IMR-90 (cell line): ENCODE measurements at places on chromosomes 7 and 10. TPM values are rescaled to one million over a fixed set of nuclear protein-coding genes. Genes with fewer than 3 reads are reported as not detected.

Gene OR2A1
- not detected in 2 replicates for total RNA-seq

DNA sequence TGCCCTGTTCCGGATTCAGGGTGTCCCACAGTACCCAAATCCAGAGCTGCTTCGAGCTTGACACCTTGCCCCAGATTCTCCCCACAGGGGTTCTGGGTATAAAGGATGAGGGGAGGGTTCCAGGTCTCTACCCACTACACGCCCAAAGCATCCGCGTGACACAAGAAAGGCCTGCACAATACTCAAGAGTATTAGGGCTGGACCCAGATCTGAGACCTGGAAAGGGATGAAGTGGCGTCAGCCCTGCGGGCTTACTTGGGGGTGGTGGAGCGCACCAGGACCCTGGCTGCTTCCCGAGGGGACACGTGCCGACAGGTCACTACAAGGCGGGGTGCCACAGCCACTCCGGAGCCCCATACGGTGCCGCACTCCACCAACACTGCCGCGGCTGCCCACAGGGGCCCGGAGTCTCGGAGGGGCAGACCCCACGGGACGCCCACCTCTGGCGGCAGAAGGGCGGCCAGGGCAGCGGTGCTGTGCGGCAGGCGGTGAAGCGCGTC is 1.3 kb downstream of the TYSND1 start:
- H3K27ac ChIP-seq: peak overlapping the region; percentile 54
- H3K36me3 ChIP-seq: peaks cover 13% of the 10 kb centered on the region
- no peak for DNase-seq
- no peaks in the 10 kb centered on the region for H3K27me3 ChIP-seq
- H3K4me1 ChIP-seq: peaks cover 11% of the 10 kb centered on the region
- H3K4me3 ChIP-seq: peak overlapping the region; percentile 49

DNA sequence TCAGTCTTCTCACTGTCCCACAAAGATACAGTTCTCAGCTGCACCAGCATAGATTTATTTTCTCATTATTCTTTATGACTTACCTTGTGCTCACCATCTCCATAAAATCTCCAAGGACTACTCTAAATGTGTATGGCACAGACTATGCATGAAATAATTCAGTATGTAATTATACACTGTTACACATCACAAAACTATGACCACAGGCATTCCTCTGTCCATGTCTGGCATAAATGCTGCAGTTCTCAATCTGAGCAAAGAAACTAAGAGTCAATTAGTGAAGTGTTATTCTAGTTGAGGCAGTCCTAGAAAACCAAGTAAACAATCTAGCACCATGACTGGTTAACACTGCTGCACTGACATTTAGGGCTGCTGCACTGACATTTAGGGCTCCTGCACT is 2.7 kb downstream of the CYCS start:
- H3K27ac ChIP-seq: no peak overlapping the region
- no peak overlapping the region for H3K4me3 ChIP-seq
- no peaks in the 10 kb centered on the region for H3K27me3 ChIP-seq
- H3K4me1 ChIP-seq: no peaks in the 10 kb centered on the region
- peak; percentile 75 for DNase-seq

DNA sequence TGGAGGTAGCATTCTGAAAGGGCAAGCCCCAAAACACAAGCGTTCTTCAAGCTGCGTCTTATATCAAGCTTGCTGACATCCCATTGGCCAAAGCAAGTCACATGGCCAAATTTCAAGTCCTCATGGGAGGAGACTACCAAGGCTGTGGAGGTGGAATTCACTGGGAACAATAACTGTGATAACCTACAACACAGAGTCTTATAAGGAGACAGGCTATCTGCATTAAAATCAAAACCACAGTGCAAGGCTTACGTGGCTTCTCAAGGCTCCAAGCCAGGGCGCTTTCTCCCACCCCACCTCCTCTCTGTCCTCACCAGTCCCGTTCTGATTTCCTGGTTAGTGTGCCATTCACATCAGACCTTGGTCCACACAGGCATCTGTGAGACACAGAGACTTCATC is 39.4 kb downstream of the ADRB1 start:
- no peak overlapping the region for H3K27ac ChIP-seq
- H3K27me3 ChIP-seq: peaks cover 8% of the 10 kb centered on the region
- DNase-seq: no peak
- no peaks in the 10 kb centered on the region for H3K4me1 ChIP-seq
- no peak overlapping the region for H3K4me3 ChIP-seq
- no peaks in the 10 kb centered on the region for H3K36me3 ChIP-seq

- no peaks in the 10 kb centered on the region for H3K4me1 ChIP-seq
- peaks cover 23% of the 10 kb centered on the region for H3K27me3 ChIP-seq
- H3K4me3 ChIP-seq: no peak overlapping the region
- H3K27ac ChIP-seq: no peak overlapping the region
These were observed 43.8 kb downstream of the CFAP46 start for GRCh38 chr10:132898391-132899053.
